ENCODE measurements at places on chromosomes 5 and 9.

DNA sequence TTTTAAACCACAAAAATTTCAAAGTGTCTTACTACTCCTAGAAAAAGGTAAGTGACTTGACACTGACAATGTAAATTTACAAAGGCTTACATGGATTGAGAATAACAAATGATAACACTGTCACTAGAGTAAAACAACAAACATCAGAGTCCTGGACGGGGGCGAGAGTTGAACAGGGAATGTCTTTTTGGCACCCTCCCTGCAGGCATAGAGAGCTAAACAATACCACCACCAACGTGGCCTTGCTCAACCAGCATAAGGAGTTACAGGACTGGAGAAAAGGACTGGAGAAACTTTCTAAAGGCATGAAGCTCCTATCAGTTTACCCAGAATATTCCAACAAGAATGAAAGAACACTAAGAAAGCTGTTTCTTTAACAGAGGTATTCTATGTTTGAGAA lies 55.3 kb downstream of the PTBP3 start:
- no peak for DNase-seq

DNA sequence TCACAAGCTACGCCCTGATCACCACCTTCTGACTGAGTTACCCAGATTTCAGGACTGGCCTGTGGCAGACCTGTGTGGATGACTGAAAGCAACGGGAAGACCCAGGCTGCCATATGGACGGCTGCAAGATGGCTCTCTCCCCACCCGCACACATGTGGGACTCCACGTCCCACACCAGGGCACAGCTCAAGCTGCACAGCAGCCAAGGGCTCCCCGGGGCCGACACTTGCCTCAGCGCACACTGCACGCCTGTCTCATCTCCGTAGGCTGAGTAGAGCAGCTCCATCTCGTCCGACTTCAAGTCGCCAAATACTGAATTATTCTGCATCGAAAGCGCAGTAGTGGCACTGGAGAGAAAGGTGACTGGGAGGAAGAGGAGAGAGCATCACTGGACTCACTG lies 14.5 kb downstream of the BRD9 start:
- DNase-seq: no peak

DNA sequence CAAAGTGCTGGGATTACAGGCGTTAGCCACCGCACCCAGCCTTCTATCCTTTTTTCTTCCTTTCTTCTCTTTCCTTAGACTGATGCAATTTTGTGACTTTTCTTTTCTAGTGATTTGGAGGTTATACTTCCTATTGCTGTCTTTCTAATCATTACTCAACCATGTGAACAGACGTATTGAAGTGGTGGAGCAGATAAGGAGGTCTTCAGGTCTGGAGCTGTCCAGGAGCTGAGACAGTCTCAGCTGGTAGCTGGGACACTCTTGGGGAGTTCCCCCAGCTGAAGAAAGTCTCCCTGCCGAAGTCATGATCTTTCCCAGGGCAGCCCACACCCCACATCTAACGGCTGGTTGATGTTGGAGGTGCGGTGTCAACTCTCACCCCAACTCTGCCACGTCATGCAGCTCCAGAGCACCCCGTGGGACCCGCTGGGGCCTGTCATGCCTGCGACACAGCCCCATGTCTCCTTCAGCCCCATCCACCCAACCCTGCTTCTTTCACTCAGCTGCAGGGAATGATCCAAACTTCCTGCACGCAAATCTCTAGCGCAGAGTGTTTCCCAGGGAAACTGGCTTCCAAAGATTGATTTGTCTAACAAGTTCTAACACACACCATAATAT lies 41.1 kb downstream of the NSUN2 start:
- DNase-seq: no peak

DNA sequence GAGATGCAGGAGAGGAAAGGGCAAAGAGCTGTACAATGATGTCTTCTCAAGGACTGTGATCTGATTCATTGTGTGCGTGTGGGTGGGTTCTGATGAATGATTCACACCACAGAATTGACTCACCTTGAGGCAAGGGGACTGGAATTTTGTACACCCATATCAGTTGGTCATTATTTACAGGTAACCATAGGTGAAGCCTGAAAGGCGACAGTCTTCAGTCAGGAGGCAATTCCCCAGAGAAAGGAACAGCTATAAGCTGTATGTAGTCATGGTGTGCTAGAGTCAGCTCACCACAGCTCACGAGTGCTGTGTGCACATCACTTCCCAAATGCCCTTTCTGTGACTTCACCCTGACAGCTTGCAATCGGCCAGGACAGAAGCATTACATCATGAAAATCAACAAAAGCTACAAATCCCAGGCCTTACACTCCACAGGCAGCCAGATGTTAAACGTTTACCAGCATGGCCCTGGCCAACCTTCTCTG lies 87.6 kb upstream of the RPS23 start:
- DNase-seq: no peak

- no peak for DNase-seq
Observed at GRCh38 chr9:859251-859650, 17.8 kb downstream of the DMRT1 start.

DNA sequence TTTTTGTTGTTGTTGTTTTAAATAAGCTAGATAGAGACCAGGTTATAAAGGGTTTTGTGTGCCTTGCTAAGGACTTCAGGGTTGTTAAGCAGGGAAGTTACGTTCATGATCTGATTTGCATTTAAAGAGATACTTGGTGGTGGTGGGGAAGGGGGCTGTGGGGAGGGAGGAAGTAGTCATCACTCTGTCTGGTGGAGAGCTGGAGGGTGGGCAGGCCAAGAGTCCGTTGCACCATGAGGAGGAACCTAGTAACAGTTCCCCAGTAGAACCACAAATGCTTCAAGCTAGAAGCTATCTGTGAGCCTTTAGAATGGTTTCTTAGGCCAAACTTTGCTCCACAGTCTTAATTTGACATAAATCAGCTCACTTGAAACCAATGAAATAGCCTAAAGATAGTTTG lies 18.7 kb upstream of the ROPN1L start:
- DNase-seq: no peak

DNA sequence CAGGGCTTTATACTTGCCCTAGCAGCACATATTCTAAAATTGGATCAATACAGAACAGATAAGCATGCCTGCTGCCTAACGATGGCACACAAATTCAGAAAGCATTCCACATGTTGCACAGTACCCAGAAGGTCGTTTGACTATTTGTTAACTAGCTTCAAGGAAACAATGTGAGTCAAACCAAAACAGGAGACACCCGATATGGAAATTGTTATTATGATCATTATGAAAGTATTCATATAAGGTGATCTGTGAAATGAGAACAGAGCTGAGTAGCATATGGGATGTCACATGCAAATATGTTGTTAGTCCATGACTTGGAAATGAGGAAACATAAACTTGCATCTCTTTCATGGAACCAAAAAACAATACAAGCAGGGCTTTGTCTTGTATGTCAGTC lies 56.3 kb upstream of the BICD2 start:
- no peak for DNase-seq

GRCh38 chr9:126624479-126624826 lies 10.7 kb downstream of the LMX1B start:
- no peak for DNase-seq
